ENCODE measurements at places on chromosomes 1 and 21. TPM values are rescaled to one million over a fixed set of nuclear protein-coding genes. Genes with fewer than 3 reads are reported as not detected.

KCNK2 gene
- total RNA-seq: 0.15 TPM

DYNLT5 gene
- total RNA-seq: 1.8 TPM

ERICH3 gene
- not detected for total RNA-seq

DNA sequence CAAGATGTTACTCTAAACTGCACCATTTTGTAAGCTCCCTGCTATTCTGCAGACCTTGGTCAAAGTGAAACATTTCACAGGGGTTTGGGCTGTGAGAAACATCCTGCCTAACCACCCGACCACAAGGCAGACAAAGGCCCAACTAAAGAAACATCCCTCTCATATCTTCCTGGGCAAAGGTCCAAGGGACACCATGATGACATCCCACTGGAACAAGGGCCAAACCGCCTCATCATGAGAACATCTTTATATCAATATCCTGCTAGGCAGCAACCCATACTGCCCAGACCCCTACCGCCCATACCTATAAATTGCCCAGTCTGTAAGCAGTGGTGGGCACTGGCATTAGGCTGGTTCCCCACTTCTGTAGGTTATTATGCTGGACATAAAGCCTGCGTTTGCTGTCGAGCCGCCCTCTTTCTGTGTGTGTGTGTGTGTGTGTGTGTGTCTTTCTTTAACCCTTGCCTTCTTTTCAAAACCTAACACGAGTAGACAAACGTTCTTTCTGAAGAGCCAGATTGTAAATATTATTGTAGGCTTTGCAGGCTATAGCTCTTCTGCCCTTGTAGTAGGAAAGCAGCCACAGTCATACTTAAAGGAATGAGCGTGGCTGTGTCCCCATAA is 1.0 kb upstream of the PPIE start:
- DNase-seq: no peak

LCE2B gene
- not detected for total RNA-seq

SDF4 gene
- total RNA-seq: 118 TPM

DNA sequence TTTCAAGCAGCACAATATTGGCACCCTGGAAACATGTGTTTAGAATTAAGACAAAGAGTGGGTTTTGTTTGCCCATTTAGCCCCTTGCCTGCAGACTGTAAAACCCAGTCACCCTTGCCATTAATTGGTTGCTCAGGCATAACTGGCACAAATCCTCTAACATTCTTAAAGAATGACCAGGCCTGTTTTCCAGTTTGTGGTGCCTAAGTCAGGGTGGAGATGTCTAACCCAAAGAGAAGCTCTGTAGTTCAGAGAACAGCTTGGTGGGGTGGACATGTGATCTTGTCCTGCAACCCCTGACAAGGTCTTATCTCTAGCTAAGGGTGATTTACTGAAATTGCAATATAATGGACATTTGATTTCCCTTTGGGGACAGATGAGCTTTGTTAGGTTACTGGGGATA is 8.8 kb upstream of the ANGPTL7 start:
- no peak for DNase-seq

DNA sequence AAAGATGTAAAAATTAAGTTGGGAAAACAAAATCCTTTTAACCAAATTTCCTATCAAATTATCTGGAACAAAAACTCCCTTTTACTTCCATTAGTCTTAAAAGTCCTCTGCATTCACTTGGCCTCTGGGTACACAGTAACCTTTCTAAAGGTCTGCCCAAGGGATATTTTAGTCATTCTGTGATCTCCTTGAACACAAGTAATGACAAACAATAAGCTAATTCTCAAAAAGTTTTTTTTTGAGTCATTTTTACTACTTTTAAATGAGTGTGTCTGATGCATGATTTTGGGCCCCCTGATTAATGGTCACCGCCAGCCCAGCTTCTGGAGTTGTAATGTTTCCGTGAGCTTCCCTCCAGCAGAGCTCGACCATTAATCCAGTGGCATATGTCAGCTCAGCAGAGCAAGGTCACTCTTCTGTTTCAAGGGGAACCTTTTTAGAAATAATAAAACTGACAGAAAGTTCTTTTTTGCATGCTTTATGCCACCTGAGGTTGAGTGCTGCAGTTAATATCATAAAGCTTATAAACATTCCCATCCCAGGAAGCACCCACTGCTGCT is 14.3 kb downstream of the SAMSN1 start:
- DNase-seq: no peak

DNA sequence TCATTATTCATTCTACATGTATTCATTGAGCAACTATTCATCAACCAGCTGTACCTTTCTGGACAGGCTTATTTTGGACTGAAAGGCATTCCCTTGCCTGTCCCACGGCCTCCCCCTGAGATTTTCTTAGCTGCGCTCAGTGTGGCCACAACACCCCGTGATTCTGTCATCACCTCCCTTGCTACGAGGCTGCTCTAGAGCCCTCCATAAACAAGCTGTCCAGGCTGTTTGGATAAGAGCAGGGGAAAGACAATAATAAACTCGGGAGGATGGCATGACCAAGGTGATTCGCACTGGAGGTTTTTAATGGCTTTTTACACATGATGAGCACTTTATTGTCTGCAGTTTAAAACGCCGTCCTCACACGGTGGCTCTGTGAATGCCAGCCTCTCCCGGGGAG is 139.7 kb downstream of the ROR1 start:
- DNase-seq: no peak
